ENCODE measurements at places on chromosomes 4 and X.

- peak; percentile 29 for DNase-seq
Measured at GRCh38 chr4:52037689-52038102, 403 bp downstream of the SGCB start.

DNA sequence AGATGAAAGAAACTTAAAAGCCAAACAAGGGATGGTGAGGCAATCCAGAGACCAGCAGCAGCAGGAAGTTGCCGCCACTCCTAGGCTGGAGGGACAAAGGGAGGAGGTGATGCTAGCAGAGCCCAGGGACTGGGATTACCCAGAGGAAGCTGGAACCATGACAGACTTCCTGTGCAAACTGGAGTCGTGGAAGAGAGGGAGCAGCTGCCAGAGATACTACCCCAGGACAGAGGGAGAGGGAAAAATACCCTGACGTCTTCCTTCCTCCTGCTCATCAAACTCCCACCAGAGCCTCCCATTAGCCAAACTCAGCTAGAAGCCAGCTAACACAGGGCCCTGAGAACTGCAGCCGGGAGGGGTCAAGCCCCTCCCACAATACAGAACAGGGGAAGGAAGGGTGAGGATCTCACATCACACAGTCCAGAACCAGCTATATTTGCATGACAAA lies 101.2 kb upstream of the KLF3 start:
- DNase-seq = peak; percentile 82

DNA sequence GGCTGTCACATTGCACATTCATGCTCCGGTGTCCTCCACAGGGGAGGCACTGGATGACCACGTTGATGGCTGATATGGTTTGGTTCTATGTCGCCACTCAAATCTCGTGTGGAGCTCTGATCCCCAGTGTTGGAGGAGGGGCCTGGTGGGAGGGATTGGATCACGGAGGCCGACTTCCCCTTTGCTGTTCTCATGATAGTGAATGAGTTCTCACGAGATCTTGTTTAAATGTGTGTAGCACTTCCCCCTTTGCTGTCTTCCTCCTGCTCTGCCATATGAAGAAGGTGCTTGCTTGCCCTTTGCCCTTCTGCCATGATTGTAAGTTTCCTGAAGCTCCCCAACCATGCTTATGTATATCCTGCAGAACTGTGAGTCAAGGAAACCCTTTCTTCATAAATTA lies 22.3 kb upstream of the NAT8L start:
- no peak for DNase-seq

DNA sequence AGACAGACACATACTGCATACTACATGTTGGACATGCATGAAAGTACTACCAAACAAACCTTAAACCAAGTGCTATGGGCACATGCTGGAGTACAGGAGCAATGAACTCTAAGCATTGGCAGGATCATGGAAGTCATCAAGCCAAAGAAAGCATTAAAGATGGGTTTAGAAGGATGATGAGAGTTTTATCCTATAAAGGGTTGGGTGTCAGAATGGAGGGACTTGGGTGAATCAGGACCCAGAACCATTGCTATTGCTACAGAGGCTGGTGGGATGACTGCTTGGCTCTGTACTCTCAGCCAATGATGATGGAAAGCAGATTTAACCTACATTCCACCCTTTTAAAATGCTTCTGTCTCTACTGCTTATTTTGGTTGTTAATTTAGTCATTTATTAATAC lies 233.9 kb upstream of the EDA2R start:
- no peak for DNase-seq

- no peak for DNase-seq
Measured at GRCh38 chr4:166172619-166173018, 299.6 kb downstream of the TLL1 start.

- peak; percentile 26 for DNase-seq
Measured at GRCh38 chr4:134935320-134935719, 733.7 kb upstream of the PABPC4L start.

DNA sequence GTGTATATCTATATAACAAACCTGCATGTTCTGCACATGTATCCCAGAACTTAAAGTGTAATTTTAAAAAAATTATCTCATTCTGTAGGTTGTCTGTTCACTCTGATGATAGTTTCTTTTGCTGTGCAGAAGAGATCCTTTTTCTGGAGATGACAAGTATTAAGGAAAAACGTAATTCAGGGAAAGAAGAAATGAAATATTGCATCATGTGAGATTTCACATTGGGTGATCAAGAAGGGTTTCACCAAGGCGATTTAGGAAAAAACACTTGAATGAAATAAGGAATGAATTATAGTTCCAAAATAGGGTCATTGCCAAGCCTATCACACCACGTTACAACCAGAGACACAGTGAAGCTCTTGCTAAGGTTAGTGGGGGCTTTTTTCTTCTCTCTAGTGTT lies 227.9 kb downstream of the HNRNPD start:
- DNase-seq = no peak

GRCh38 chr4:1406981-1407656 lies 877 bp upstream of the NKX1-1 start:
- DNase-seq = no peak

DNA sequence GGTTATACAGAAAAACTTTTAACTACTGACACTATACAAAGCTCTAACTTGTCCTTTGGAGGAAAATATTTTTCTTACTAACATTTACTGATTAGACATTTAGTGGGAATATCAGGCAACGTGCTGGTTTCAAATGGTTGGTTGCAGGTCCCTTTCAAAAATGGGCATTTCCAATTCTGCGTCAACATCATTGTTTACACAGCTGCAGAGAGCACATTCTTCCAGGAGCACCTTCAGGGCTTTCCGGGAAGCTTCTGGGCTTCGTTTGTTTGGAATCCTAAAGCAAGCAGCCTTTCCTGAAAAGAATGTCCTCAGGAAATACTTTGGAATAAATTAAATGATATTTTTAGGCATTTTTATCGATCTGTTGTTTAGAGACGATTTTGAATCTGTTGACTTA lies 289.7 kb downstream of the TRIML1 start:
- DNase-seq = no peak

DNA sequence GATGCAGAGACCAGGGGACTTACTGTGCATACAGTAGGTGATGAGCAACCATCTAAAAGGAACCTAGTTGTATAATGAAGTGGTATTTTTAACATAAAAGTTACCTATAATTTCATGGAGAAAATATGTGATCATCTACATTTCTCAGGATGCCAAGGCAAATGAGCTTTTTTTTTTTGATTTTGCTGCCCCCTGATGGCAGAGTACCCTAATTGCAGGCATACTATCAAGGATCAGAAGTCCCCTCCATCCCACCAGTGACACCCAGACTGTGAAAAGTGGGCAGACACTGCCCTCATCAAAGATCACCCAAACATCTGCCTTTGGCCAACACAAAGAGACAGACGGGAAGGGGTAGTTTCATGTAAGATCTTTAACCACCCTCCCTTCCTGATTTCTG lies 9.6 kb upstream of the ABLIM2 start:
- no peak for DNase-seq

DNA sequence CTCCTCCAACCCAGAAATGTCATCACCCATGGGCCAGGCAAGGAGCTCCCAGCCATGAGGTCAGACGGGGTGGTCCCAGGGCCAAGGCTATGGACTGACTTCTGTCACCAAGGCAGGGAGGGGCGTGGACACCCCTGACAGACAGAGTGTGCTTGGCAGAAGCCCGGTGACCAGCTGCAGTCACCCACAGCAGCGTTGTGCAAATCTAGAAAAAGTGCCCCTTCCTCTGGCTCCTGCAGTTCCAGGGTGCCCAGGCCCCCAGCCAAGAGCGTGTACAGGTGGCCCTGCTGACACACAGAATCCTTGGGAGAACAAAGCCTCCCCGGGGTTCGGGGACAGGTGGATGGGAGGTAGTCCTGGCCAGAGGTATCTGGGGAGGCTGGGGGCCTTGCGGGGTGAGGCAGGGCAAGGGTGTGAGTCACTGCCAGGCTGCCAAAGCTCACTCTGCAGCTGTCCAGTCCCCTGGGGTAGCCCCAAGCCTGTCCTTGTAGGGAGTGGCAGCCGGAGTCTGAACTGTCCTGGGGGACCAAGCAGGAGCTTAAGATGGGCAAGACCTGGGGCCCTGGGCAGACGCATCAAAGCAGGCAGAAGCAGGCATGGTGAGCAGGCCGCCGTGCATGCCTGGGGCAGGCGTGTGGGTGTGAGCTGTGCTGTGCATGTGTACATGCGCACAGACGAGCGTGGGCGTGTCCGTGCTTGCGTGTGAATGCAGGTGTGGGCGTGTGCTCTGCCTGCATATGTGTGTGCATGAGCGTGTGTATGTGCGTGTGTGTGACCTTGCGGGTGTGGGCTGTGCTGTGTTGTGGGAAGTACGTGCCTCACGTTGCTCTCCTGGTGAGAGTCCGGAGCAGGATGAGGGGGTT lies 3.3 kb downstream of the MYL5 start:
- DNase-seq = no peak

- no peak for DNase-seq
Measured at GRCh38 chr4:78337244-78338020, 214.1 kb upstream of the ANXA3 start.

DNA sequence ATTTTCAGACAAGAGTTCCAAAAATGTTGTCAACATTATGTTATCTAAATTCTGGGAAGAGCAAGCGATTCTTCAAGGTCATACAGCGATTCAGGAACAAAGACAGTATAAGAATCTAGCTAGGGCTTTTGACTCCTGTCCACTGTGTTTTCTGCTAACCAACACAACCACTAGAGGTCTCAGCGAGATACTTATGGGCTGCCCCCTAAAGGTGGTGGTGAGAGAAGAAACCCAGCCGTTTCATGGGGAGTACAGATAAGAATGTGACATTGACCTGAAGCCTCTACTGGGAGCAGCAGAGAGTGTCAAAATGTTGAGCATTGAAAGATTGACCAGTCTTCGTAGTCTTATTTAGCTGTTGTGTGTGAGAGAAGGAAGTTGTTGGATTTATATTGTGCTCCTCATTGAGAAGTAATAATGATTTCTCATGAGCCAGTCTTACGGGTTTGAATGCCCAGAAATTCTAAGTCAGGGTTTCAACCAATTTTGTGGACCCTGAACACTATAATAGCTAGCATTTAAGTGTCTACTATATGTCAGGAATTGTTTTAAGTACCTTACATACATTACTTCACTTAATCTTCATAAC lies 168.3 kb downstream of the SPRY1 start:
- peak; percentile 85 for DNase-seq

GRCh38 chr4:140331876-140332275 lies 41.6 kb upstream of the SCOC start:
- DNase-seq = no peak

Data from A673 (cell line).